ENCODE measurements at places on chromosomes 11 and 22. TPM values are rescaled to one million over a fixed set of nuclear protein-coding genes. Genes with fewer than 3 reads are reported as not detected.

- no peak for DNase-seq
Observed at GRCh38 chr11:122706291-122707088, 51.0 kb downstream of the UBASH3B start.

DNA sequence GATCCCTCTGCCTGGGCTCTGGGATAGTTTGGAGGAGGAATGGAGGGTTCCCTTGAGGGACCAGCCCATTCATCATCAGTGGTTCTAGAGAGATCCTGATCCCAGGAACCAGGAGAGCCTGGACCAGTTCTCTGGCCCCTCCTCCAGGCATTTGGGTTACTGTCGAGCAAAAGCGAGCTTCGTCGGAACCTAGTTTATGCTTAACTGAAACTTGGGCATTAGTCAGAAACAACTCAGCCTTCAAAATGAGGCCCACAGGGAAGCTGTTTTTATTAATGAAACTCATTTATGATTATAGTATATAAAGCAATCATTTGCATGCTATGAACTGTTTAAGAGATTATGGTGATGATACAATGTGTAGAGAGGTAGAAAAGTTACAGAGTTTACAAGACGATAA, 61.4 kb downstream of the LIF start:
- DNase-seq: no peak

DNA sequence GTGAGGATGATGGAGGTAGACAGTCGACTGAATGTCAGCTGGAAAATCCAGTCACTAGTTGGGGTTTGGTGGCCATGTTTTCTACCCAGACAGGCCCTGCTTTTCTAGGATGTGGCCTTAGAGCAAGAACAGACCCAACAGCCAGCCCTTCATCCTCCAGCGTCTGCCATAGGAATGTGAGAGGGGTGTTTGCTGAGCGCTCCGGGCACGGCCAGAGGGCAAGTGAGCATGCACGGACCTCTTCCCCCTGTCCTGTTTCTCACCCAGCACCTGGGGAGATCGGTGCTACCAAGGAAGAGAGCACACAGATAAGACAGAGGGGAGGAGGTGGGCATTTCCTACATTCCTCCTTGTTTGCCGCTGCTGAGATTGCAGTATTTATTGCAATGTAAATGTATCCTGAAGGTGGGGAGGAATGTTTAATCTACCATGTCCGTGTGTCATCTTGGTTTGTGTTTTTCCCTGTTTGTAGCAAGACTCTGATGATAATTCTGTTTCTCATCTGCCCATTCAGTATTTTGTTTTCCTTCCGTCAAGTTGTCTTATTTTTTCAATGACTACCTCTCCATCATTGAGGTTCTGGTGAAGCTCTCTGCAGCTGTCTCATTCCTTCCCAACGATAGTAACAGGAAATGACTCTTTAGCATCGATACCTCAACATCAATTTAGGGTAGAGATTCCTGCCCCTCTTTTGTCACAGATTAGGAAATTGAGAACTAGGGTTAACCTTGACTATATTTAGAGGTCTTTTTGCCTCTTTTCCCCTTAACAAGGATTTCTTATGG, 4.9 kb upstream of the ATF4 start:
- no peak for DNase-seq

DNA sequence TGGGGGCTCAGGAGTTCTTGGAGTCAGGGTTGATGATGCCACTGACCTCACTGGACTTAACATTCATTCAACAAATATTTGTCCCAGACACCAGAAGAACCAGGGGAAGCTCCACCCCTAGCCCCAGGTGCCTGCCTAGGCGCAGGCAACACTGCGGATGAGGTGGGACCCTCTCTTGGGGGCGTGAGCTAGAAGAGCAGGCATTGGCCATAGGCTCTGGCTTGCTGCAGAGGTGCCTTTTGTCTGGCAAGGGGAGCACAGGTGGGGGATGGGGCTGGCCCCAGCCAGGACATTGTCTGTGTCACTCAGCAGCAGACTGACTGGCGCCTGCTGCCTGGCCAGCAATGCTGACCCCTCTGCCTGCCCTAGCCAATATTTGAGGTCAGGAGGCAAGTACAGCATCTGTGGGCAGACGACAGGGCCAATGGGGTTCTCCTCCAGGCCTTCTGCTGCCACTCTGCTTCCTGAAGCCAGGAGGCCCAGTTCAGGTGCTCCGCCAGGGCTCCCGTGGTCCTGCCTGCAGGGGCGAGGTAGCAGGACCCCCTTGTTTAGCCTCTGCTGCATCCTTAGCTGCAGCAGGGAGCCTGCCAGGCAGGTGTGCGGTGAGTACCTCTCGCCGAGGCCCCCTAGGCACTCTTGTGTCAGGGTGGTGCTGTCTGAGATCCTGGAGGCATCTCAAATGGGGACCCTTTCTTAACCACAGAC, 4.0 kb downstream of the LINC01488 start:
- no peak for DNase-seq

GRCh38 chr11:28366549-28367346, 258.6 kb downstream of the METTL15 start:
- DNase-seq: peak; percentile 87

DNA sequence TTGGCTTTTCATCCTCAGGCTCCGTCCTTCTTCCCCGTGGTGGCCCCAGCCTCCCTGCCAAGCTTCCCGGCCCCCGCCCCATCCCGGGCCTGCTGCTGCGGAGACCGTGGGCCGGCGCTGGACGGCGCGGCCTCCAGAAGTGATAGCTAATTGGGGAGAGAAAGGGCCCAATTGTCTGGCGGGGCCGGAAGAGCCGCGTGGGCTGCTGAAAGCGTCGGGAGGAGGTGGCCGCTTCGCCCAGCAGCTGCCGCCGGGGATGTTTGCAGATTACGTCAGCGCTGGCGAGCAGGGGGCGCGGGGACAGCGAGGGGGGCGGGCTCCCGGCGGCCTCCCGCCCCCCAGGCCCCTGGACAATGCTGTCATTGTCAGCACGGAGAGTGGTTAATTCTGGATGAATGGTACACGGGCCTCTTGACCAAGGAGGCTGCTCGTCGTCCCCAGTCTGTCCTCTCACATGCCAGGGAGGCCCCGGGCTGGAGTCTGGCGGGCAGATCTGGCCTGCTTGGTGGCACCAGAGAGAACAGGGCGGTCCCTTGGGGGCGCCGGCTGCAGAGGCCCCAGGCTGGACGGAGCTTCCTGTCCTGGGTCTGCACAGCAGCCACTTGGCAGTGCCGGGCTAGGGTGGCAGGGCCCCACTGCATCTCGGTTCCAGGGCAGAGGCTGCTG, 1.6 kb downstream of the SMIM38 start:
- DNase-seq: peak; percentile 74

DNA sequence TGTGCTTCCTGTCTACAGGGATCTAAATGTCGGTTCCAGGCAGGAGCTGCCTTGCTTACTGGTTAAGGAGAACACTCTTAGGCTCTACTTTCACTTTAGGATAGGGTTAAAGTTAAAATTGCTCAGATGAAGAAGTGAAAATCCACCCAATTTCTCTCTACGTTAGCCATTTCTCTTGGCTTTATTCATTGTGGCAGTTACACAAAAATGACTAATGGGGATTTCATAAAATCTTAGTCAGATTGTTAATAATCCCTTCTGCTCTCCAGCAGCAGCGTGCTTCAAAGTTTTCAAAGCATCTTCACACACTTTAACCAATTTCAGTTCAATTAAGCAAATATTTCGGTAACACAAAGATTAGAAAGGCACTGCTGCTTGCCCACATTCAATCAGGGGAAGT, 58.4 kb upstream of the RCN1 start:
- no peak for DNase-seq

DNA sequence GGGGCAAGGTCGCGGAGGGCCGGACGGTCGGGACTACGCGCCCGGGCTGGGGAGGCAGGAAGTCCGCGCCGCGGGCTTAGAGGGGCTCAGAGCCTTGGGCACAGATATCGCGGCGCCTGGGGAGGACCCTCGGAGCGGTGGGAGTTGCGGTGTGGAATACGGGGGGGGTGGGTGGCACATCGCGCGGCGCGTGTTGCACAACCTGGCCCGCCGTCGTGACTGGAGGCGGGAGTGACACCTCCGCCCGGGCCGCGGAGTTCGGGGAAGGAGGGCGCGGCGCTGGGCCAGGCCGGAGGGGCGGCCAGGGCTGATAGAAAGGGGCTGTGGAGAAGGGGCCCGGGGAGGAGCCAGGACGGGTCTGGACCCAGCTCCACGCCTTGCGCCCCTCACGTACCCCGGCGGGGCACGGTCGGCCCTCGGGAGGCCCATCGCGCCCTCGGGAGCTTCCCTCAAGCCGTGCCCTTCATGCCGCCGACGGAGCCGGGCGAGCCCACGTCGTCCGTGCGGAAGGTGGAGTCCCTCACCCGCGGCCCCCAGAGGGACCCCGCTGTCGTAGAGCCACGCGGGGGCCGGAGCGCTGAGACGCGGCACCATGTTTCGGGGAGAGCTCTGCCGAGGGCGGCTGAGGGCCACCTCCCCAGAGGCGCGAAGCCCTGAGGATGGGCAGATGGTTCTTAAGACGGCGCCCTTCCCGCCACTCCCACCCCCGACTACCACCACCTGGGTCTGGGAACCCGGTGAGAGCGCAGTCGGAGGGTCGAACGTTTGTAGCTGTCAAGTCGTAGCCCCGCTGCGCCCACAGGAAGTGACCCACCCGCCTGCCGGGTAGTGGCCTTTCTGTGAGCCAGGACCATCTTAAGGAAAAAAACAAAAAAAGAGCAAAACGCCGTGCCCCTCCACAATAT, 729 bp downstream of the IL17RA start:
- no peak for DNase-seq

CYTH4 gene
- total RNA-seq: 44.8 TPM

GRM5 gene
- total RNA-seq: 3.1 TPM

GRCh38 chr22:41482319-41482935, 13.5 kb downstream of the ACO2 start:
- peak; percentile 65 for DNase-seq

GDPD5 gene
- 54.4 TPM for total RNA-seq

DNA sequence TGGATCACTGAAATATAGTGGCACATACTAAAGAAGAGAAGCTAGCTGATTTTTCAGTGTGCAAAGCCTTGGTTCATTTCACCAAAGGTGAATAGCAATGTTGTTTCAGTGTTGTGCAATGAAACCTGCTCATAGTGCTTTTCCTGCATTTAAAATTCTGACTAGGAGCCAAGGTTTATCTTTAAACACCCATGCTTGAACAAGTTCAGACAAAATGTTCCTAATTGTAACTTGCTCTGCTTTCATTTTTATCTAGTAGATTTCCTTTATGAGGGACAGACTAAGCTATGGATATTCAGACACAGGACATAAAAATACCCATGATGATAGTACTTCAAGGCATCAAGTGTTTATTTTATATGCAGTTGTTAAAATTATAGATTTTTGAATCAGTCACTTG, 47.7 kb downstream of the BBOX1 start:
- DNase-seq: peak; percentile 85

POU2AF3 gene
- not detected for total RNA-seq

DNA sequence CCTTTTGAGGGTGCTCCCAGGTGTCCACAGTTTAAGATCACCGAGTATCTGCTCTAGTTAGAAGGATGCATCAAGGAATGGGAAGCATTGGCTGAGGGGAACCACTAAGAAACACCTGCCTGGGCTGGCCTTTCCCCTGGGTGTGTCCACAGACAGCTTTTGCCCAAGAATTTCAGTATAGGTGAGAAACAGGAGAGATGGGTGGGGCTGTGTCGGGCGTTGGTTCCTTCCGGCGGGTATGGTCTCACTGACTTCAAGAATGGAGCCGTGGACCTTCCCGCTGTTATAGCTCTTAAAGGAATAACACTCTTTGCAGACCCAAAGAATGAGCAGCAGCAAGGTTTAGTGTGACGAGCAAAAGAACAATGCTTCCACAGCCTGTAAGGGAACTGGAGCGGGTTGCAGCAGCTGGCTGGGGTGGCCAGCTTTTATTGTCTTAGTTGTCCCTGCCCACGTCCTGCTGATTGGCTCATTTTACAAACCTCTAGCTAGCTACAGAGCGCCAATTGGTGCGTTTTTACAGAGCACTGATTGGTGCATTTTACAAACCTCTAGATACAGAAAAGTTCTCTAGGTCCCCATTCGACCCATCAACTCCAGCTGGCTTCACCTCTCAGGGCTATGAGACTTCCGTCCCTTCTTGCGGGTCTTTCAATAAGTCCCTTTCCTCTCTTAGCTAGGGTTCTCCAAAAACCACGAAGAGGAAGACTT, 2.4 kb downstream of the FADS1 start:
- DNase-seq: peak; percentile 46

MYEOV gene
- 0.48 TPM for total RNA-seq

DNA sequence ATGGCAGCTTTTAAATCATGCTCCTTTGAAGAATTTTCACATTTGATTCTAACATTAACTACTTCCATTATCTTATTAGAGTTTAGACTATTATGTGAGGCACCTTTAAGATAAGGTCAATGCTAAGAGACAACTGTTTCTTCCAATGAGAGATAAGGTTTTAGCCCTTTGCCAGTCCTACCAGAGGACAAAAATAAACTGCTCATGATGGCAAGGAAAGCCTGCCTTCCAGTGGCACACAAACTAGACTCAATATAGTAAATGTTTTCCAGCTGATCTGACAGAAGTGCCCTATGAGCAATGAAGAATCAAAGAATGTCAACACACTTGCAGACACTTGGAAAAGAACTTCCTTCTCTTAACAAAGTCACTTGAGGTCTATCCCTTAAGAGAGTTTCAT, 1152.4 kb upstream of the CCDC90B start:
- DNase-seq: no peak

GRCh38 chr11:11584937-11585336, 36.9 kb downstream of the GALNT18 start:
- peak; percentile 53 for DNase-seq

TMEM179B gene
- 11.1 TPM for total RNA-seq

C22orf31 gene
- total RNA-seq: not detected

- DNase-seq: no peak
Observed at GRCh38 chr11:69307421-69307820, 13.5 kb downstream of the MYEOV start.

- no peak for DNase-seq
Observed at GRCh38 chr11:72589802-72590761, 84.1 kb downstream of the PDE2A start.

OR56A4 gene
- total RNA-seq: 2.4 TPM

GRCh38 chr22:22090650-22091399, 108.2 kb upstream of the TOP3B start:
- DNase-seq: no peak

DNA sequence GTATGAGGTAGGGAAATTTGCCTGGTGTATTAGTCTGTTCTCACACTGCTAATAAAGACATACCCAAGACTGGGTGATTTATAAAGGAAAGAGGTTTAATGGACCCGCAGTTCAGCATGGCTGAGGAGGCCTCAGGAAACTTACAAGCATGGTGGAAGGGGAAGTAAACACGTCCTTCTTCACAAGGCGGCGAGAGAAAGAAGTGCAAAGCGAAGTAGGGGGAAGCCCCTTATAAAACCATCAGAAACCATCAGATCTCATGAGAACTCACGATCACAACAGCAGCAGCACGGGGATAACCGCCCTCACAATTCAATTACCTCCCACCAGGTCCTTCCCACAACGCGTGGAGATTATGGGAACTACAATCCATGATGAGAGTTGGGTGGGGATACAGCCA, 12.0 kb upstream of the RFPL2 start:
- DNase-seq: no peak

- DNase-seq: no peak
Observed at GRCh38 chr11:70491696-70492472, 93.6 kb downstream of the CTTN start.

GRCh38 chr11:76857781-76858410, 2.8 kb upstream of the ACER3 start:
- DNase-seq: no peak

LRRC56 gene
- total RNA-seq: not detected

NCF4 gene
- total RNA-seq: 13.5 TPM

POU2AF1 gene
- total RNA-seq: 0.48 TPM
